ENCODE measurements at places on chromosomes 7 and 10. TPM values are rescaled to one million over a fixed set of nuclear protein-coding genes. Genes with fewer than 3 reads are reported as not detected.

The PRKAR2B gene
- 31.4 TPM for total RNA-seq

The ZNF398 gene
- 13.0 TPM for total RNA-seq

The VKORC1L1 gene
- total RNA-seq = 15.1 TPM

The ITGA8 gene
- total RNA-seq = 0.81 TPM

- no peak for DNase-seq
Measured at GRCh38 chr10:115355162-115355760, 262.1 kb downstream of the ATRNL1 start.

GRCh38 chr7:39240864-39241263 lies 263.2 kb downstream of the POU6F2 start:
- no peak for DNase-seq

DNA sequence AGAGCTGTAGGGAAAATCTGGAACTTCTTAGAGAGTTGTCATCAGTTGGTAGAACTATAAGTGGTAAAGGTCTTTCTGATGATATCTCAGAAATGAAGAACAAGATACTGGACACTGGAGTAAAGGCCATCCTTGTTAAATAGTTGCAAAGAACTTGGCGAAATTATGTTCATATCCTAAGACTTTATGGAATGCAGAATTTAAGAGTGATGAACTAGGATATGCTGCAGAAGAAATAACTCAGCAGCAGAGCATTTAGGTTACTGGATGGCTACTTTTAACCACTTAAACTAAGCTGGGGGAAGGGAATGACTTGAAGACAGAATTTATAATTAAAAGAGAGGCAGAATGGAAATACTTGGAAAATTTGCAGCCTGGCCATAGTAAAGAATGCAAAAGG lies 23.7 kb downstream of the PTEN start:
- no peak for DNase-seq

GRCh38 chr7:151381348-151382078 lies 28.3 kb downstream of the WDR86 start:
- DNase-seq = no peak

GRCh38 chr10:43946445-43946844 lies 297.8 kb upstream of the ZNF32 start:
- no peak for DNase-seq

- DNase-seq = no peak
Measured at GRCh38 chr10:116654816-116655215, 34.1 kb downstream of the PNLIPRP2 start.

GRCh38 chr7:43768887-43769272 lies 10.4 kb downstream of the BLVRA start:
- no peak for DNase-seq

DNA sequence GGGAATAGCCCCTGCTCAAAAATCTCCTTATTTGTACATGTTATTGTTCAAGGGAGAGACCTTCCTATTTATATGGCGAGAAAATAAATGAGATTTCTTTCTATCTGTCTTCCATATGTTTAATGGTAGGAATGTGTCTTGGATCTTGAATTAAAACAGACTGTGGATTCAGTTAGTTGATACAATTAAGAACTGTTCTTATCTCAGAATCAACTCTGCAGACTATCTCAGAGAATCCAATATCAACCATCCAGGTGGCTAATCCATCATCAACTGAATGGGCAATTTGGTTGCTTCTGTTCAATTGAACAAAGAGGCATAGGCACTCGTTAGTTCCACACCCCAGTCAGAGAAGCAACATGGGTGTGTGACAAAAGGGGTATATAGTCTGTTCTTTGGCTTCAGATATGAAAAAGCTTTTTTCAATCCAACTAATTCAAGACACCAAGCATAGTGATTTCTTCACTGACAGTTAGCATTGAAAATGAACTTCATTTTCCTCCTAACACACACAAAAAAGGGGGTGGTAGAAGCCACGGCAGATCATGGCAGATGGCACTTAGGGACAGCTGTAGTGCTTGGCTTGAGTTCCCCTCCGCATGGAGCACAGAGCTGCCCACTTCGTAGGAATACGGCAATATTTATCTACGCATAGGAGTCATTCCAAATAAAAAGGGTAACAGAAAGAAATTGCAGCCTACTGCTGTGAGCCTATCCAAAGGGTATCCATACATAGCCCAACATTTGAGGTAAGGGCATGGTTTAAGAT lies 135.9 kb downstream of the KIAA1217 start:
- DNase-seq = no peak

- DNase-seq = peak; percentile 0
Measured at GRCh38 chr10:117186832-117187615, 10.3 kb upstream of the KCNK18 start.

DNA sequence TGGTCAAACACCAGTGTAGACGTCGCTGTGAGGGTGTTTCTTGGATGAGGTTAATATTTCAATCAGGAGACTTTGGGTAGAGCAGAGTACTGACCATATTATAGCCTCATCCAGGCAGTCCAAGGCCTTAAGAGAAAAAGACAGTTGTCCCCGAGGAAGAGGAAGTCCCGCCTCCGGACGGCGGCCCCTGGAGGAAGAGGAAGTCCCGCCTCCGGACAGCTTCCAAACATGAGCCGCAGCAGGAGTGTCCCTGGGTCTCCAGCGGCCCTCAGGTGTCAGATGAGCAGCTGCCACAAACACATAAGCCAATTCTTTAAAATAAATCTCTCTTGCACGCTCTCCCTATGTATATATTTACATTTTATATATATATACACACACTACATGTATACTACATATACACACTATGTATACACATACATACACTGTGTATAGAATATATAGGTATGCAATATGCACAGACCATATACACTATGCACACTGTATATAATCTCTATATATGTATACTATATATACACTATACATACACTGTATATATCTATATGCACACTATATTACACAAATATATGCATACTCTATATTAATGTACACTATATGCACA lies 37.5 kb downstream of the PWWP2B start:
- no peak for DNase-seq

GRCh38 chr10:91603931-91604331 lies 28.9 kb downstream of the PPP1R3C start:
- DNase-seq = no peak

- no peak for DNase-seq
Measured at GRCh38 chr7:143359771-143360353, 2.7 kb downstream of the FAM131B start.

- no peak for DNase-seq
Measured at GRCh38 chr10:49596493-49596809, 13.7 kb upstream of the SLC18A3 start.

GRCh38 chr10:83617692-83618545 lies 521.4 kb upstream of the GHITM start:
- DNase-seq = no peak

Data from sigmoid colon (tissue), 7 donors.